Liver (tissue), 10 donors: ENCODE measurements at places on chromosomes 11 and 22.

DNA sequence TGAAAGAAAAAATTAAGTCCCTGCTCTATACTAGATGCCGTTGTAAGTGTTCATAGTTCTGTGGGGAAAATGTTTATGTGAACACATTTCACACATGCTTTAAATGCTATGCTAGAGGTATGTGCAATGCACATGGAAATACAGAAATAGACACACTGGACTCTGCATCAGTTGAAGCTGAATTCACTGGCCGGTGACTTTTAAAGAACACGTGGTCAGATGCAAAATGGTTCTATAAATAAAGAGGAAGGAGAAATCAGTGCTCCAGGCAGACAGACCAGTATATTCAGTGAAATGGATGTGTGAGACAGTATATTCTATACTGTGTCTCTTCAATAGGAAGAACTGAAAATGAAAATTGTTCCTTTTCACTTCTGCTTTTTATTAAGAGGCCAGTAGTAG is 29.9 kb downstream of the TRPC6 start:
- H3K4me3 ChIP-seq: no peak overlapping the region
- no peak overlapping the region for H3K27ac ChIP-seq
- no peaks in the 10 kb centered on the region for H3K4me1 ChIP-seq
- H3K36me3 ChIP-seq: no peaks in the 10 kb centered on the region
- DNase-seq: no peak

GRCh38 chr11:71843858-71844257 is 10.9 kb downstream of the DEFB108B start:
- H3K4me1 ChIP-seq: no peaks in the 10 kb centered on the region
- H3K36me3 ChIP-seq: no peaks in the 10 kb centered on the region

DNA sequence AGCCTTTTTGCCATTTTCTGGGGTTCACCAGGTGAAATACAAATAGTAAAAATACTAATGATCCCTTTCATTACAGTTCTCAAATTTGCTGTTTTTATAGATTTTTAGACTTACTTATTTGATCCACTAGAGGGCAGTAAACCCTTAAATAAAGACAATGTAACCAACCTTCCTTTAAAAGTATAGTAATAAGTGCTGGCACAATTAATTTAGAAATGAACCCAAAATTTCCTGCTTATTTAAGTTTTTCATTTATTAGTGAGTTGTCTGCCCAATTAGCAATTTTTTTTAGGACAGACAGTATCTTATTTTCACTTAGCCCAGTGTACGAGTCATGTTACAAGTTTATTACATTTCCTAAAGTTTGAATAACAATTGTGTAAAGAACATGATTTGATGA is 4.7 kb downstream of the DDIAS start:
- peaks cover 7% of the 10 kb centered on the region for H3K4me1 ChIP-seq
- no peaks in the 10 kb centered on the region for H3K27me3 ChIP-seq
- no peak overlapping the region for H3K27ac ChIP-seq
- DNase-seq: no peak
- H3K4me3 ChIP-seq: no peak overlapping the region
- no peaks in the 10 kb centered on the region for H3K36me3 ChIP-seq

- no peak for DNase-seq
- H3K36me3 ChIP-seq: no peaks in the 10 kb centered on the region
- H3K27me3 ChIP-seq: no peaks in the 10 kb centered on the region
- peaks cover 1% of the 10 kb centered on the region for H3K4me1 ChIP-seq
- H3K4me3 ChIP-seq: no peak overlapping the region
Observed at GRCh38 chr11:129260750-129261149, 68.6 kb upstream of the ARHGAP32 start.
